Activated T-helper 2 cell treated with anti-CD3 and anti-CD28 coated beads, Interferon-gamma antibody, Interleukin-2, Interleukin-4, amounts not matched to agents 10 μg/mL and 5 μg/mL and 100 μg/mL, durations not matched to agents 14 hours and 24 hours and 36 hours (primary cell): ENCODE measurements at places on chromosomes 7 and 10.

DNA sequence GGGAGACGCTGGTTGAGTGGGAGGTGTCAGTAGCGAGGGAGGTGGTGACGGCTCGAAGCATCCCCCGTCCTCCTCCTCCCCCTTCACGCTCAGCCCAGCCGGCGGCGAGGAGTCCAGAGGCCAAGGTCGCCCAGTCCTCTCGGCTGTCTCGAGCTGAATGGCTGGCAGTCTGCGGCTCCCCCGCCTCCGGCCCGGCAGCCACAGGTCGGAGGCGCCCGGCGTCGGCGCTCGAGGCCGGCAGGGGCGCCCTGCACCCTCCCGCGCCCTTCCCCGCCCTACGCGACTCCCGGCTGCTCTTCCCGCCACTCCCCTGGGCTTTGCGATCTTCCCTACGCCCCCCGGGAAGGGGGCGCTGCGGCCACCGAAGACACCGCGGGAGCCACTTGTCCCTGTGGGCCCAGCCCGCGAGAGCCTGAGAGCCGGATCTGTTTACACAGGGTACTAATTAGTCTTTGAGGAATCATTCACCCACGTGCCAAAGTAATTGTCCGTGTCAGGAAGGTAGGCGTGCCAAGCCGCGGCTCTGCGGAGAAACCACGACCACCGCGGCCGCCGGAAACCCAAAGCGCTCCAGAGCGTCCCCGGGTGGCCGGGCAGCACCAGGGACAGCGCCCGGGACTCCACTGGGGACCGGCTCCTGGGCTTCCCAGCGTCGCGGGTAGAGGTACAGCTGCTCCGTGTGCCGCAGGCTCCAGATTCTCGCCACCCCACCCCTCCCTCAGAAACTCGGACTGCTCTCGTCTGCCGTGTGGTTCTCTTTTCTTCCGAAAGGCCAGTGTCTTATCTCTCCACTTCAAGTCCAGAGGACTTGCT is at the start of gene NXPH1:
TSS of gene NXPH1 (plus strand) at position 133 of the 813 bp plus-strand sequence.
- DNase-seq: no peak

- no peak for DNase-seq
These were observed 77.8 kb upstream of the PRSS1 start for GRCh38 chr7:142671506-142671905.

DNA sequence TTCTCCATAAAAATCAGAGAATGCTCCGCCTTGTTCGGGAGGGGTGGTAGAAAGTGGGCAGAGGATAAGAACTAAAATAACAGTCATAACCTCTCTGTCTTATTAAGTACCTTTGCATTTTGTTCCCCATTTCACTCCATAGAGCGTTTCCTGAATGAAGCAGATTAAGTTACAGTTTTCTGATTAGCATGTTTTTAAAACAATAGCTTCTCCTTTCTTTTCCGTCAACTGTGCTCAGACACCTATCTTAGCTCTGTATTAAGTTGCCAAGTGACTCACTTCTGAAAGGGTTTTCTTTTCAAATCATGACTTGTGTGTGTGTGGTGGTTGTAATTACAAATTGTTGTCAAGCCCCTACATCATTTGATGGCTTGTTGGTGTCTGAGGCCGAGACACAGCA is 1.4 kb downstream of the HABP2 start:
- DNase-seq: no peak

GRCh38 chr10:69944761-69945160 is 107.9 kb upstream of the MACROH2A2 start:
- no peak for DNase-seq

DNA sequence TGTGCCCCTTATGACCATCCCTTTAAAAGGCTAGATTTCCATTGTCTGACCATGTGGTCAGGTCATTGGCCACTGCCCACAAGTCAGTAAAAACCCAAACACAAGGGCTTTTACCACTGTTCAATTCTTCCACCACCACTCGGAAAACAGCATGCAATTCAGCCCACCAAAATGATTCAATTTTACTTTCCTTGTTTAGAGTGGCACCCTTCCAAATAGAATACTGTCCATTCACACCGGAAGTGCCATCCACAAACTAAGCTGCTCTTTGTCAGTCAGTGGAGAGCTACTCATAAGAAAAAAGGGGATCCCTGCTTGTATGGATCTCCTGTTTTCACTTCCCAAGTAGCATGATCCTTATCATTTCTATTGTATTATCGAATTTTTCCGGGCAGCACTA is 350.7 kb upstream of the MBL2 start:
- DNase-seq: no peak

DNA sequence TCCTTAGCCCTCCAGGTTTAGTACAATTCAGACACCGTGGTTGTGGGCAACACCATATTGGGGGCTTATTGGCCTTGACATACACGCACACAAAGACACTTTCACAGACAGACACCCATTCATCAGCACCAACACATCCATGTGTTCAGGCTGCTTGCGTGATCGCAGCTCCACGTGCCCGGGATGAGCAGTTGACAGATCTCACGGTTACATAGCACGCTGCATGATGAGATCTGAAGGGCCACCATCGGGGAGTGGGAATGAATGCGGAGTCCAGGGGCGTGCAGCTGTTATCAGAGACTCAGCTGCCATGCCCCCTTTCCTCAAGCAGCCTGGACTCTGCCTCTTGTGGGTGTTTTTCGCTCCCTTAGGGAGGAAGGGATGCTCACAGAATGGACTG is 285.2 kb downstream of the USP6NL start:
- no peak for DNase-seq

DNA sequence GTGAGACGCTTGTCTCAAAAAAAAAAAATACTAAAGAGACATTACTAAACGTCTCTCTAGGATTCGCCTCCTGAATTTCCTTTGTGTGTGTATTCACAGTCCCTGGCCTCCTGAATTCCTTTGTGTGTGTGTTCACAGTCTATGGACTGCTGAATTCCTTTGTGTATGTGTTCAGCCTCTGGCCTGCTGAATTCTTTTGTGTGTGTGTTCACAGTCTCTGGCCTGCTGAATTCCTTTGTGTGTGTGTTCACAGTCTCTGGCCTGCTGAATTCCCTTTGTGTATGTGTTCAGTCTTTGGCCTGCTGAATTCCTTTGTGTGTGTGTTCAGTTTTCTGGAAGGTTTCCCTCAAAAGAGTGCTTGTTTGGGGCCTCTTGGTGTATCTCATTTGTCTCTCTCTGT is 8.2 kb downstream of the BMS1 start:
- DNase-seq: no peak

DNA sequence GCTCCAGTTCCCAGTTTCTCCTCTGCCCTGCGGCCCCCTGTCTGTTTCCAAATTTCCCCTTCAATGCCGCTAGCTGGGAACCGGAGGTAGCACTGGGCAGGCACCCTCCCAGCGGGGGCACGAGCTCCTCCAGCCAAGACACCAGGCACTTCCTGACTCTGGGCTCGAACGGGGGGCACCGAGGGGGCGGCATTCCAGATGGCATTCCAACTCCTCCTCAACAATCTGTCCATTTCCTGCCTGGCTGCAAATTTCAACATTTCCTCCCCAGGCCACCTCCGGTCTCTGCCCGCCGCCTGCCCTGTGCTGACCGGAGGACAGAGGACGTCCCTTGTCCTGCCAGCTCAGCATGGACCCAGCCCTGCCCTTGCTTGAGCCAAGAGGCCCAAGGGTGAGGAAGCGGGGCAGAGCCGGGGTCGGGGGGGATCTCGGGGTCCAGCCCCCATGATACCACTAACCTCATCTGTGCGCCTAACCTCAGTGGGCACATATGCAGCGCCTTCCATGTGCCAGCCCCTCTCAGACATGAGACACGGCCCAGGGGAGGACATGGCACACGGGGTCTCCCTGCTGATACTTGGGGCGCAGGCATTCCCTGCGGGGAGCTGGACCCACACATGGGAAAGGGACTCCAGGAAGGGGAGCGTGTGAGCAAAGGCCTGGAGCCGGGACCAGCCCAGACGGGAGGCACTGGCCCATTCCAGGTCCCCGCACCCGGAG is 58.0 kb downstream of the PDGFA start:
- DNase-seq: no peak

GRCh38 chr7:8177109-8177933 is 84.6 kb downstream of the ICA1 start:
- DNase-seq: no peak

DNA sequence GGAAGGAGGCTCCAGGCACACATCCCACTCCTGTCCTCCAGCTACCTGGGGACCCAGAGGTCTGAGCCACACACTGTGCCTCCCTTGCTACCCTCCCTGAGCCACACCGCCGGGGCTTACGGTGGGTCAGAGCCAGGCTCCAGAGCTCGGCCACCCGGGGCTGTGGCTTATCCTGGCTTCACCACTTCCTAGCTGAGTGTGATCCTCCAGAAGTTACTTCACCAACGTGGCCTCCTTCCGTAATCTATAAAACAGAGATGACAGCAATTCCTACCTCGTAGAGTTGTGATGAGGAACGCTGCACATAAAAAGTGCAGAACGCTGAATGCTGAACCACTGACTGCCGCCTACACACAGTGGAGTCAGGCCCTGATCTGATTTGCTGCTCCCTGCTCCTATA is 285.0 kb downstream of the PRPF18 start:
- no peak for DNase-seq

DNA sequence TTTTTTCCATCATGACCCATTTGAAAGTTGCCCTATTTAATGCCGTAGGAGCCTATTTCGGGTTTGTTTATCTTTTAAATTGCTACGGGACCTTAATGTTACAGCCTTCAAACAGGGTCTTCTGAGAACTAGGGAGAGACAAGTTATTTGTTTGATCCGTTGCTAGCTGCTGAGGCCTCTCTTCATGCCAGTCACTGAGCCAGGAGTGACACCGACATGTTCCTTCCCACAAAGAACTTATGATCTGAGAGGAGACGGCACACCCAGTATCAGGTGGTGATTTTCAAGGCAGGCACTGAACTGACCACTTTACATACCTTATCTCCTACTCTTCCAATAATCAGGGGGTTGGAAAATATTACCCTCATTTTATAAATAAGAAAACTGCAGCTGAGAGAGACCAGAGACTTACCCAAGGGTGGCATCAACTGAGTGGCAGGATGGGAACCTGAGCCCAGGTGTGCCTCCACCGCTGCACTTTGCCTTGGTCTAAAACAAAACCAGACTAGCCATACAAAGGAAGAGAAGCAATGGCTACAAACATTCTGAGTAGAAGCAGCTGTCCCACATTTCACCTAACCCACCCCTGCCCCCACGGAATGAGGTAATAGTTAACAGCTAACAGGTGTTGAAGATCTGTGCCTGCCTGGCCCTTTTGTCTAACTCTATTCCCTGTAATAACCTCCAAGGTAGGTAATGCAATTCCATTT is 40.5 kb downstream of the PPP1R3C start:
- DNase-seq: no peak

- no peak for DNase-seq
These were observed 1.9 kb upstream of the UNC5B start for GRCh38 chr10:71210542-71210871.

DNA sequence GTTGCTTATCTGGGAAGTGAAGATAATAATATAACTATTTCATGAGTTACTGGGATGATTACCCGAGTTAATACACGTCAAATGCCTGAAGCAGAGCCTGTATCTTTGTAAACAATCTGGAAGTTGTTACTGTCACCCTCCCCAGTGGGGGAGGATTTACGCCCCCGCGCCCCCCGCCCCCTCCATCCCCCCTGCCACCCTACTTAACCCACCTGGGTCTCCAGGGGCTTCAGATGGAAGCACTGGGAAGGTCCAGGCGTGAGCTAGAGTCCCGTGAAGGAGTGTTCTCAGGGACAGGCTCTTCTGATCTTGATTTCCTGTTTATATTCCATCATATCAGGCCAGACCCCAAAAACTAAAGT is 691 bp upstream of the PPA1 start:
- DNase-seq: no peak

- DNase-seq: no peak
These were observed 44.9 kb downstream of the CAV1 start for GRCh38 chr7:116569737-116570136.

DNA sequence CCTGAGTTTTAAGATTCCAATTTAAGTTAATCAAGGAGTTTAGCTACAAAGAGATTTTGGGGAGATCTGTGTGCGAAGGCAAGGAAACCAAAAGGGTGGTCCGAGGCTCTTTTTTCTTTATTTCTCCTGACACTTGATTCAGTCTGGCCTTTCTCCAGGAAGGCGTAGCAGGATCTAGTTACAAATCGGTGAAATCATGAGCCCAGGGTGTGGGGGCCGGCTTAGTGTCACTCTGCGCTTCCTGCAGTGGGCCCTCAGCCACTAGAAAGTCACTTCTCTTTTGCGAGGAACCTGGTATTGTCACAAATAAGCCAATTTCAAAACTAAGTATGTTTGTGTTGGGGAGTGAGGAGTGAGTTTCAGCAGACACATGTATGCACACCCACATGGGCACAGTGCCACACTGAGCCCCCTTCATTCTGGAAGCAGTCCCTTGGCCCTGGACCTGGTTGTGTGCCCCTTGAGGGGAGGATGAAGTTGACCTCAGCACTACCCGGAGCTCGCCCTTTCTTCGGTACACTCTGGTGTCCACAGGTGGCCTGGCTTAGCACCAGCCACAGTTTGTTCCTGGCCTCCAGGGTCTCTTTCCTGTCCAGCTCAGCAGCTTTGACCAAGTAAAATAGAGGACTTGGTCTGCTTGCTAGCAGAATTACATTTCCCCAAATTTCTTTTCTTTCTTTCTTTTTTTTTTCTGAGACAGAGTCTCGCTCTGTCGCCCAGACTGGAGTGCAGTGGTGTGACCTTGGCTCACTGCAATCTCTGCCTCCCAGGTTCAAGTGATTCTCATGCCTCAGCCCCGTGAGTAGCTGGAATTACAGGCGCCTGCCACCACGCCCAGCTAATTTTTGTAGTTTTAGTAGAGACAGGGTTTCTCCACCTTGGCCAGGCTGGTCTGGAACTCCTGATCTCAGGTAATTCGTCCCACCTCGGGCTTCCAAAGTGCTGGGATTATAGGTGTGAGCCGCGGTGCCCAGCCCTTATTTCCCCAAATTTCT is 84.0 kb upstream of the BTBD16 start:
- no peak for DNase-seq

GRCh38 chr7:143049362-143049761 is 2.8 kb upstream of the OR6V1 start:
- no peak for DNase-seq

DNA sequence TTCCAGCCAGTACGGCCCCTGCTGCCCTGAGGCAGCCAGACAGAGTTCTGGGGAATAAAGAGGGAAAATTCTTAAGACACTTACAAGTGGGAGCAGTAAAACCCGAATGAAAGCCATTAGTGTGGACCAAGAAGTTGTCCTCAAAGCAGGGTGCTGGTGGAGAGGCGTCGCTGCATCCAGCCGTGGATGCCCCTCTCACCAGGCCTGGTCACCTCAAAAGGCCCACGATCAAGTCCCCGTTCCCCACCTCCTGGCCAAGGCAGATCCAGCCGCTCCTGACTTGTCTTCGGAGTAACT is 656 bp downstream of the VSTM4 start:
- DNase-seq: no peak

DNA sequence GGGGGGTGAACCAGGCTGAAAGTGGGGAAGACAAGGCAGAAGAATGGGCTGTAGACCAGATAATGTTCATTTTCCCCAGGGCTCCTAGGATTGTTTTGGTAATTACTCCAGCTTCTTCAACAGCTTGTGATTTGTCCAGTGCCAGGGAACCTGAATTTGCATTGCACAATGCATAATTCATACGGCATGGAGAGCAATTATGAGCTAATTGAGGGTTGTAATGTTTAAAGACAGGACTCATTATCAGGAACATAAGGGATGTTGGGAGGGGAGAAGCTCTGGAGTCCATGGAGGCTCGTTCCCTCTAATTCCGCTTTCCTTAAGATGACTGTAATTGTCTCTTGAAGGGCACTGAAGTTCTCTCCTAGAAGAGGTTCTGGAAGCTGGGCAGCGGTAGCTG is 405.0 kb upstream of the ZMIZ1 start:
- no peak for DNase-seq

- DNase-seq: no peak
These were observed 7.8 kb downstream of the UBE2D4 start for GRCh38 chr7:43933902-43934560.

GRCh38 chr7:125606671-125607070 is 677.0 kb upstream of the POT1 start:
- DNase-seq: no peak

- DNase-seq: no peak
These were observed 217.2 kb upstream of the PLXNA4 start for GRCh38 chr7:132793474-132793873.
